ENCODE measurements at places on chromosomes 1 and 21. TPM values are rescaled to one million over a fixed set of nuclear protein-coding genes. Genes with fewer than 3 reads are reported as not detected.
A peak's percentile ranks its signal among the peaks of the same experiment; 100 is the strongest.

DNA sequence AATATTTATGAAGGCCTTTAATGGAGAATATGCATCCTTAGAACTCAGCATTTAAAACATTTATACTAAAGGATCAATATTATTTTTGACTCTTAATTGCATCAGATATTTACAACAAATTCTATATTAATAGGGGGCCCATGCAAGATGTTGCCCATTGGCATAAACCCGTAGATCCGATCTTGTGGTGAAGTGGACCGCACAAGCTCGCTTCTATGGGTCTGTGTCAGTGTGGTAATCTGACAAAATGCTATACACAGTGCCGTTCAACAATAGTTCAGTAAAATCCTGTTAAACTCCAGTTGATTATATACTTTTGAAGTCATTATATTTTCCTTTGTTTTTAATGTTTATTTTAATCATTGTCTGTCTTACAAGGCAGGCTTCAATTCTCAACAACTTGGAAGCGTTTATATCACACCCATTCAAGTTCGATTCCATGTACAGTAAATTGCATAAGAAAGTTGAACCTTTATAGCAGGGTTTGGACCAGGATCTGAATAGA lies 809.2 kb downstream of the USP25 start:
- H3K4me1 ChIP-seq: no peaks in the 10 kb centered on the region
- no peak overlapping the region for H3K4me3 ChIP-seq
- H3K27me3 ChIP-seq: no peaks in the 10 kb centered on the region
- no peaks in the 10 kb centered on the region for H3K36me3 ChIP-seq

DNA sequence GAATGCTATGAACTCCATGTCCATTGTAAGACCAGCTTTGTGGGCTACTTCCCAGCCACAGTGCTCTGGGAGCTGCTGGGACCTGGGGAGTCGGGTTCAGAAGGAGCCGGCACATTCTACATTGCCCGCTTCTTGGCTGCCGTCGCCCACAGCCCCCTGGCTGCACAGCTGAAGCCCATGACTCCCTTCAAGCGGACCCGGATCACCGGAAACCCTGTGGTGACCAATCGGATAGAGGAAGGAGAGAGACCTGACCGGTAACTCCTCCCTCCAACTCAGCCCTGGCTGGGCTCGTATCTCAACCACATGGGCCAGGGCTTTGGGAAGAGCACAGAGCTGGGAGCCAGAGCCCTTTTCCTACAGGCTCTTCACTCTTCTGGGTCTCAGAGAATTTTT lies 15.4 kb downstream of the MOV10 start:
- DNase-seq: no peak
- H3K4me3 ChIP-seq: no peak overlapping the region
- no peaks in the 10 kb centered on the region for H3K4me1 ChIP-seq
- H3K27ac ChIP-seq: no peak overlapping the region
- no peaks in the 10 kb centered on the region for H3K27me3 ChIP-seq

- DNase-seq: no peak
- no peaks in the 10 kb centered on the region for H3K36me3 ChIP-seq
- peaks cover 3% of the 10 kb centered on the region for H3K27me3 ChIP-seq
These were observed 75.2 kb downstream of the NTPCR start for GRCh38 chr1:233025567-233025966.

DNA sequence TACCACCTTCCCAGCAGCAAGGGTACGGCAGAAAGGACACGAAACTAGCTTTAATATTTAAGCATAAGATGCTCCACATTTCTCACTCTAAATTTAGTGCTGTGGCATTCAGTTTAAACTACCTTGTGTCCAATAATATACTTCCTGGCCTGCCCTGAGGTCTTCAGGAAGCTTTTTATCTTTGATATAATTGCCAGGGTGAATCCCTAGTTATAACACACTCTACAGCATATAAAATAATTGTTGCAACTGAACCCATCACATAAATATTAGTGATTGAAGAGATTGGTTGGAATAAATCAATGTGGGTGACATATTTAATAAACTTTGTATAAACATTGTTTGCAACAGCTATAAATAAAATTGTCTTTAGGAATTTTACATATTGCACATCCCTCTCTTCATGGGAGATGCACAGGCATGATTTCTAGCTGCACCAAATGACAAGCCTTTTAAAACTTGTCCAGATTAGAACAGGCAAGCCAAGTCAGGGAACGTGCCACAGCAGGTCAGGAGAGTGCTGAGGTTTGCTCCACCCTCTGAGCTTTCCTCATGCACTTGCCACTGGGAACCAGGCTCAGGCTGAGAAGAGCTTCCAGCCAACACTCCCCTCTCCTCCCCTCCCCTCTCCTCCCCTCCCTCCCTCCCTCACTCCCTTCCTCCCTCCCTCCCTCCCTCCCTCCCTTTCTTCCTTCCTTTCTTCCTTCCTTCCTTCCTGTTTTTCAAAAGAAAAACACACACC lies 623.2 kb upstream of the PKN2 start:
- no peak overlapping the region for H3K27ac ChIP-seq
- no peak overlapping the region for H3K4me3 ChIP-seq
- DNase-seq: no peak
- no peaks in the 10 kb centered on the region for H3K27me3 ChIP-seq

- H3K27me3 ChIP-seq: no peaks in the 10 kb centered on the region
- no peak for DNase-seq
- H3K36me3 ChIP-seq: no peaks in the 10 kb centered on the region
- H3K4me1 ChIP-seq: no peaks in the 10 kb centered on the region
These were observed 393.1 kb downstream of the PTPRU start for GRCh38 chr1:29629401-29629800.

DNA sequence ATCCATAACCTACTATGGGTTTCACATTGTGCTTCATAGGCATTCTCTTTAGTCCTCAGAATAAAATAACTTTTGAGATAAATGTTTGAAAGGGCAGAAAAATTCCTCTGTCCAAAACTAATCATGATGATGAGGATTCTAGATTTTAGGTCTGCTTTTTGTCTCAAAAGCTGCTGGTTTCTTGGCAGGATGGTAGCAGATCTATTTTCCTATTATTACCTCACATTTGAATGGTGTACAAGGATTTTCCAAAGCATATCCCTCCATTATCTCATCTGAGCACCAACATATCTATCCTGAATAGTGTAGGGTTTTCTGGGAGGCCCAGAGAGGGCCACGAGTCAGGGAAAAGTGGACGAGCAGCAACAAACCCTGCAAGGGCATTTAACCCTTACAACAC lies 201.9 kb downstream of the PLPP3 start:
- DNase-seq: no peak
- no peak overlapping the region for H3K27ac ChIP-seq
- H3K4me1 ChIP-seq: no peaks in the 10 kb centered on the region
- H3K36me3 ChIP-seq: no peaks in the 10 kb centered on the region
- H3K27me3 ChIP-seq: no peaks in the 10 kb centered on the region

- H3K27ac ChIP-seq: no peak overlapping the region
- H3K4me3 ChIP-seq: no peak overlapping the region
- no peaks in the 10 kb centered on the region for H3K4me1 ChIP-seq
These were observed 37.2 kb downstream of the DSCAM start for GRCh38 chr21:40809673-40810197.

DNA sequence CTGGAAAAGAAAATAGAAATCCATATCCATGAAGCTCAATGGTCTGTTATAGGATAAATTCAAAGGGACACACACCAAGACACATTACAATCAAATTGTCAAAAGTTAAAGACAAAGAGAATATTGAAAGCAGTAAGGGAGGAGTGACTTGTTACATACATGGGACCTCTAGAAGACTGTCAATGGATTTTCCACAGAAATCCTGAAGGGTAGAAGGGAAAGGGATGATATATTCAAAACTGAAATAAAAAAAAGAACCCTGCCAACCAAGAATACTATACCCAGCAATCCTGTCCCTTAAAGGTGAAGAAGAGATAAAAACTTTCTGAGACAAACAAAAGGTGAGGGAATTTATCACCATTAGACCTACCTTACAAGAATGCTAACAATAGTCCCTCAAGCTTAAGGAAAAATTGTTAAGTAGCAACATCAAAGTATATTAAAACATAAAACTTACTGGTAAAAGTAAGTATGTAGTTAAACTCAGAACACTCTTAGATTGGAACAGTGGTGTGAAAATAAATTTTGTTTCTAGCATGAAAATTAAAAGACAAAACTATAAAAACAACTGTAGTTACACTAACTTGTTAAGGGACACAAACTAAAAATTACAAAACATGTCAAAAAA lies 103.2 kb upstream of the APP start:
- H3K4me1 ChIP-seq: no peaks in the 10 kb centered on the region
- H3K27ac ChIP-seq: no peak overlapping the region
- no peak for DNase-seq
- H3K4me3 ChIP-seq: no peak overlapping the region
- H3K27me3 ChIP-seq: no peaks in the 10 kb centered on the region

DNA sequence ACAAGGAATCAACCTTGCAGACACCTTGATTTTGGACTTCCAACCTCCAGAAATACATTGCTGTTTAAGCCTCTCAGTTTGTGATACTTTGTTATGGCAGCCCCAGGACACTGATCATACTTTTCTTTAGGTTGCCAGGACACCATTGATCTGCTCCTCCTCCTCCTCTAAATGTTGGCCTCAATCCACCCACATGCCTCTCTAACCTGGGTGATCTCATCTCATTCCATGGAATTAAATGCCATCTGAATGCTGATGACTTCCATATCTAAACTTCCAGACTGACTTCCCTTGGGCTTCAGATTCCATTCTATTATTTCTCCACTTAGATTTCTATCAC lies 7.4 kb upstream of the PPP1R15B start:
- H3K4me3 ChIP-seq: no peak overlapping the region
- H3K27ac ChIP-seq: peak overlapping the region; percentile 96
- H3K27me3 ChIP-seq: no peaks in the 10 kb centered on the region
- H3K36me3 ChIP-seq: no peaks in the 10 kb centered on the region

- peak; percentile 43 for DNase-seq
- no peak overlapping the region for H3K27ac ChIP-seq
- H3K27me3 ChIP-seq: no peaks in the 10 kb centered on the region
- no peaks in the 10 kb centered on the region for H3K4me1 ChIP-seq
These were observed 485.3 kb upstream of the PTBP2 start for GRCh38 chr1:96236156-96236739.

CSF1 gene
- 217 TPM for total RNA-seq

CAMK2N1 gene
- 4.4 TPM for total RNA-seq

Measured in Panc1 (cell line).